ENCODE measurements at places on chromosomes 6 and 20.
A peak's percentile ranks its signal among the peaks of the same experiment; 100 is the strongest.

GRCh38 chr6:96164802-96165201 is 149.0 kb downstream of the FUT9 start:
- no peak for DNase-seq

- no peak for DNase-seq
These were observed 900.0 kb downstream of the KIF16B start for GRCh38 chr20:15673206-15673605.

DNA sequence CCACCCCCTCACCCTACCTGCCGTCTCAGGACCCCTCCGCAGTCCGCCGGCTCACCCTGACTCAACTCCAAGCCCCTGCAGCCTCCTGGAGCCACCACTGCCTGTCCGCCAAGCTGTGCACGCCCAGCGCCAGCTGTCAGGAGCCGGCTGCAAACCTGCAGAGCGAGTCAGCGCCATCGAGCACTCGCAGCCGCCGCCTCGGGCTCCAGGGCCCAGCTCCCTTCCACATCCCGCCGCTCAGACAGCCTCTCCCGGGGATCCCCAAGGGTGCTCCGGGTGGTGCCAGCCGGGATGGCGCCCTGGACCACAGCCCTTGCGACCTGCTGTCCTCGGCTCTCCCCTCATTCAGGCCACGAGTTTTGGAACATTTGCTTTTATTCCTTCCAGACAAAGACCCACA is 4.3 kb downstream of the TNNC2 start:
- peak; percentile 56 for DNase-seq

GRCh38 chr6:143034689-143035334 is 25.9 kb upstream of the AIG1 start:
- DNase-seq, result no peak

- peak; percentile 63 for DNase-seq
These were observed 447 bp downstream of the MCM3 start for GRCh38 chr6:52284131-52284459.

DNA sequence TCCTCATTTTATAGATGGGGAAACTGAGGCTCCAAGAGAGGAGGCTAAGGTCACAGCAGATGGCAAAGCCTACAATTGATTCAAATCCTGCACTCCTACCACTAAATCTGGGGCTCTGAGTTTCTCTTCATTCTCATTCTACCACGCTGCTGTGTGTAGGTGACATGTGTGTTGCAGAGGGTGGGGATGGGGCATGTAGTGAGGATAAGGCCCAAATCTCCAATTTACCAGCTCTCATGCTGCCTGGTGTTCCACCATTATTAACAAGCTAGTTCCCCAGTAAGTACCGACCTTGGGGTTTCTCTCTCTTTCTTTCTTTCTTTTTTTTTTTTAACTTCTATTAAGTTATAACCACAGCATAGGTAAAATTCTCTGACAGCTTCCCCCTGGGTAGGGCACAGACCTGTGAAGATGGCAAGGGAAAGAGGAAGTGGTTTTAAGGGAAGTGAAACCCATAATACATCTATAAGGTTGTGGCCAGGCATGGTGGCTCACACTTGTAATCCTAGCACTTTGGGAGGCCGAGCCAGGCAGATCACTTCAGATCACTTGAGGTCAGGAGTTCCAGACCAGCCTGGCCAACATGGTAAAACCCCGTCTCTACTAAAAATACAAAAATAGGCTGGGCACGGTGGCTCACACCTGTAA is 13.0 kb upstream of the MATN4 start:
- DNase-seq, result no peak

DNA sequence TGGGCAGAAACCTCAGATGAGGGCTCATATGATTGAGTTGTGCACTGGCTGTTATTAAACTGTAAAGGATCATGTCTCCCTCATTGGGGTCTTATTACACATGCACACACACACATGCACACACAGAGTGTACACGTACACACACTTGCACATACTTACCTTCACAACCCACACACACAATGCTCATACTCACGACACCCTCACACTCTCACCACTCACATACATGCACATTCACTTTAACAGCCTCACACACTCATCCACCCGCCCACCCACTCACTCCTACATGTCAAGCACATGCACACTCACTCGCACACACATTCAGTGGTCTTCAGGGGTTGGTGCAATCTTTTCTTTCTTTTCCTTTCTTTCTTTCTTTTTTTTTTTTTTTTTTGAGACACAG is 5.4 kb downstream of the CSTL1 start:
- no peak for DNase-seq

- DNase-seq, result no peak
These were observed 13.9 kb downstream of the HLA-DOA start for GRCh38 chr6:32995448-32995847.

DNA sequence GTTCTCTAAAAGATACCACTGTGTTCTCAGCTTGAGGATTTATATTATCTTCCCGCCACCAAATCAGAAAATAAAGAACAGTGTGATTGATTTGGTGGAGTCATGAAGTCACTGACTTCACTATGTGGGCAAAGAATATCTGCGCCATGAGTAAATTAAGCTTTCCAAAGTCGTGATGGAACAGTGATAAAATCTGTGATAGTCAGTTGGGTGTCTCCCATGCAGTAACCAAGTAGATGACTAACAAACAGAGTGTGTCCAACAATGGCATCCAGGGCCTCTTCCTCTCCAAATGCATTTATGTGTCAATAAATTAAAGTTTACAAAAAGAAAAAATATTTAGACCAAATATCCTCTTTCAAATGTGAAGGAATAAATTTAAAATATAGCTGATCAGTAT is 87.0 kb upstream of the DST start:
- no peak for DNase-seq

- no peak for DNase-seq
These were observed 248.8 kb downstream of the TTLL2 start for GRCh38 chr6:167573461-167574215.

DNA sequence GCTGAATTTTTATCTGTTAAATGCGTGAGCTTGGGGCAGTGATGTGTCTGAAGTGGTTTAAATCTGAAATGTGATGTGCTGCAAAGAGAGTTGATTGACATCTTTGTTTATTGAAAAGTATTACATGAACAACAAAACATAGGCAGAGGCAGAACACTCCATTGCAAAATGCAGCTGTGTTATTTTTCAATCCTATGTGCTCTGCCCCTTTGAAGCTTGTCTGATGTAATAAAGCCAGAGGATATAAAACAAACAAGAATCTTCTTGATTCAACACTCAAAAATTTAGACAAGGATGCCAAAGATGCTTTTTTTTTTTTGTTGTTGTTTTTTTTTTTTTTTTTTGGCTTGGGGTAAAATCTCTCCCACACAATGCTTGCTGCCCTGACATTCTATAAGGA is 482.4 kb upstream of the MMS22L start:
- DNase-seq, result no peak

DNA sequence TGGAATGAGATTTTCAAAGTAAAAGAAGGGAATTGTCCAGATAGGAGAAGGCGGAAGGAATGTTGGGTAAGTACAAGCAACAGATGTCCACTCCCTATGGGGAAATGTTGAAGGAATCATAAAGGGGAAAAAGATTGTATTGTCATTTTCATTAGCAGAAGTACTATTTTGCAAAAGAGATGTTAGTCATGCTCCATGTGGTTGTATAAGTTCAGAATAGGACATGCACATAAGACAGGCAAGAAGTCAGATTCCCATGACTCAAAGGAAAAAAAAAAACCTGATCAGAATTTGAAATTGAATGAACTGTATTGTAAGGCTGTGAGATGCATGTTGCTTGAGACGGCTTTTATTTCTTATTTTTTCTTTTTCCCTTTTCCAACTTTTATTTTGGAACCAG is 36.8 kb downstream of the GRM1 start:
- no peak for DNase-seq

DNA sequence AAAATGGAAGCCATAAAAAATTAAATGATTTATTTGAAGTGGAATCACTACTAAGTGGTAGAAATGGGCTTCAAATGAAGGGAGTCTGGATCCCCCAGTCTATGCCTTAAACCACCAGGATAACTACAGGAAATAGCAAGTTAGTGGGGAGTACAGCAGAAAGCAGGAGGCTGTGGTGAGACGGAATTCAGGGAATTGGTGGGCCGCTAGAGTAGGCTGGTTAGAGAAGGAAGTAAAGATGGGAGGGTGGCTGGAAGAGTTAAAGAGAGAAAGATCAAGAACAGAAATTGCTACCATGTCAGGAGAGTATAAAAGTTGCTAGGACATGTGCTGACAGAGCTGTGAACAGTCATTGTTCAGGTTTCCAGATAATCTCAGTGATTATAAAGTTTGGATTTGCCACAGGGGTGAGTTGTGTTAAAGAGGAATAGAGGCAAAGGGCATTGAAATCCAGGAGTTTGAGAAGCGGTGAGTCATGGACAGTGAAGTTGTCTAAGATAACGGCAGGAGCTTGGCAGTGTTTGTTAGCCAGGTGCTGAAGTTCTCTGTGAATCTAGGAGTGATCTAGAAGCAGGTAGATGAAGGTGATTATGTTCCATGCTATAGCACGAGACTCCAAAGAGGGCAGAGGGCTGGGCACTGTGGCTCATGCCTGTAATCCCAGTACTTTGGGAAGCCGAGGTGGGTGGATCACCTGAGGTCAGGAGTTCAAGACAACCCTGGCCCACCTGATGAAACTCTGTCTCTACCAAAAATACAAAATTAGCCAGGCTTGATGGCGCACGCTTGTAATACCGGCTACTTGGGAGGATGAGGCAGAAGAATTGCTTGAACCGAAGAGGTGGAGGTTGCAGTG is 13.7 kb upstream of the HINT3 start:
- DNase-seq, result no peak

- peak; percentile 86 for DNase-seq
These were observed 701.8 kb upstream of the FLRT3 start for GRCh38 chr20:15039088-15039752.

DNA sequence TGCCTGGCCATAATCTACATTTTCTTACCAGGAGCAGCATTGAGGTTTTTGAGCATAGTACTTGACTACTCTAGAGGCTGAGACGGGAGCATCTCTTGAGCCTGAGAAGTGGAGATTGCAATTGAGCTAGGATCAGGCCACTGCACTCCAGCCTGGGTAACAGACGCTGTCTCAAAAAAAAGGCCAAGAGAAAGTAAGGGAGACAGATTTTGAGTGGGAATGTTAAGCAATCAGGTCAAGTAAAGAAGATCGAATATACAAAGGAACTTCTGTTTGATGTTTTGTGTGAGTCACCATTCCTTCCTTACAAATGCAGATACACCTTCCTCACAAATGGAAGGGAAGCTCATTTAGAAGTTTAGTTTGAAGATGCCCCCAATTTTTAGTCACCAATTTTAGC is 4.4 kb downstream of the PNRC1 start:
- no peak for DNase-seq

GRCh38 chr20:57802765-57803507 is 93.1 kb upstream of the PMEPA1 start:
- no peak for DNase-seq

GRCh38 chr6:155530219-155530834 is 74.7 kb upstream of the NOX3 start:
- peak; percentile 2 for DNase-seq

GRCh38 chr20:36155991-36156390 is 1.5 kb downstream of the EPB41L1 start:
- DNase-seq, result no peak

GRCh38 chr20:58810116-58810878 is 40.4 kb downstream of the GNAS-AS1 start:
- no peak for DNase-seq

- DNase-seq, result no peak
These were observed 112.7 kb downstream of the PSMB1 start for GRCh38 chr6:170440437-170440836.

DNA sequence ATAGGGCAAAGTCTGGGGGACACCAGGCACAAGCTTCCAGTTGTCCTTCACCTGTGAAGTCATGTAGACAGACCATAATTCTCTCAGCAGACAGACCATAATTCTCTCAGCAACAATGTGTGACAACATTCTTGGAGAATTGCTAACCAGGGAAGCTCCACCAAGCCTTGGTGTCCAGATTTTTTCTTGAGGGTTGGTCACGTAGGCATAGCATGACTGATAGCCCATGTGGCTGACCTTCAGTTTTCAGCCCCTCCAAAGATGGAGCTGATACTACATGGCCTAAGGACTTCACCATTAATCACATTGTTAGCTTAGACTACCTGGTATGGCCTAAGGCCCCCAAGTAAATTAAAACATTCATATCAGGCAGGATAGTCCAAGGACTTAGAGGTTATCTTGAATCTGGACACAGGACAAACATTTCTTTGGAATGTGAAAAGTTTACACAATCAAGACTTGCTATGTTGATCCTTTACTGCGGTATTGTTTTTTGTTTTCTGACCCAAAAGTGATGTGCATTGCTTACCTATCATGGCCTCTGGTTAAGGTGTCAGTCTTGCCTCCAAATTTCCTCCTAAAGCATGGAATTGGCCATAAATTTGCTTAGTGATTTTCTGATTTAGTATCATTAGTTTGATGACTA is 76.9 kb downstream of the CEP57L1 start:
- DNase-seq, result no peak

- DNase-seq, result no peak
These were observed 41.2 kb downstream of the ZHX3 start for GRCh38 chr20:41276317-41276751.

DNA sequence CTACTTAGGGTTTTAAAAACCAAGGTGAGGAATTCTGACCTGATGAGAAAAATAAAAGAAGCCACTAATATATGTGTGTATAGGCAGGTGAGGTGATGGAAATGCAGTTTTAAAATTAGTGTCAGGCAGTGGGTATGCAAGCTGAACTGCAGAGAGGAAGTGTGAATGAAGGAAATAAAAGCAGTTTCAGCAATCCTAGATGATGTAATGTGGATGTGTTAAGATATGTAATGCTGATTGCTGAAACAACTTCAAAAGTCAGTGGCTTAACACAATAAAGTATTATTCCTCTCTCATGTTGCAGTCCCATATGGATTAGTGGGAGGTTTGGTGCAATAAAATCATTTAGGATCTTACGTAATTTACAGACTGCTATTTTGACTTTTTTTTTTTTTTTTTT is 119.9 kb upstream of the ASCC3 start:
- no peak for DNase-seq

DNA sequence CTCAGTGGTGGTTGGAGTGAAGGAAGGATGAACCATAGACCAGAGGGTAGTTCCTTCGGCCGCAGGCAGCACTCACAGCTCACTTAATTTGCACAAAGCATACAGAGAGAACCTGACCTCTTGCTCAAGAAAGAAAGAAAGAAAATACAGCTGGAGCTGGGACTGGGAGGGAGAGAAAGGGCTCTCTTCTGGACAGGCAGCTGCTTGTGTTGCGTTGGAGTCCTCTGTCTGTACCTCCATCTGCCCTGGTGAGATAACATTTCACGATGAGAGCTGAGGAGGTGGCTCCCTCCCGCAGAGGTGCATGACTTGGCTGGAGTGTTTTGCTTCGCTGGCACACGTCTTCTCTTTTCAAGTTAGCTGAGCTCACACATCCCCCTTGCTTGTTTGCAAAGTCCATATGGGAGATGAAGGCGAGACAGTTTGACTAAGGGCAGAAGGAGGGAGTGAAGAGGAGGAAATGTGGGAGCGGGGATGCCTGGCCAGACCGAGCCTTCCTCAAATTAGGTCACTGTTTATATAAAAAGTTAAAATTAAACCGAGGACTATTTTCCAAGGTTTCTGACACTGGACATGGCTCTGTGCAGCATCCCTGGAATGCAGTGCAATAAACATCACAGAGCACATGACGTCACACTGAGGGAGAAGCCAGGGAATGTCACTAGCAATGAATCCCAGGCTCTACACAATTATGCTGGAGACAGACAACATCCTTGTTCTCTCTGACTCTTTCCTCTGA is 359.4 kb downstream of the CD83 start:
- DNase-seq, result peak; percentile 23

- DNase-seq, result no peak
These were observed 258.4 kb upstream of the FAM83B start for GRCh38 chr6:54588176-54588575.
